ENCODE measurements at places on chromosomes 5 and 9.

DNA sequence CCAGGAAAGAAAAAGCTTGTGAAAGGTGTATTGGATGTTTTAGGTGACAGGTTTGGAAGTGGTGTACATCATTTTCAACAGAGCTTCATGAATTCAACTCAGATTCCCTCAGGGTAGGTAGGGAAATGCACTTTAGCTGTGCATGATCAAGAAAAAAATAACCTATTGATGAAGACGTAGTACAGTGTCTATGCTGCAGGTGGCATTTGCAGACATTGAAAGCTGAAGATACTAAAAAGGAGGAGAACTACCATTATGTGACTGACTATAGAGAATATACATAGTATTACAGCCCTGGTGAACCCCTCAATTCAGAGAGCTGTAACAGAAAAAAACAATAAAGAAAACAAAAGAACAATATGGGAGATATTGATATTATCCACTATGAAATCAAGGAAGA is 2344.7 kb upstream of the ACO1 start:
- DNase-seq: no peak

DNA sequence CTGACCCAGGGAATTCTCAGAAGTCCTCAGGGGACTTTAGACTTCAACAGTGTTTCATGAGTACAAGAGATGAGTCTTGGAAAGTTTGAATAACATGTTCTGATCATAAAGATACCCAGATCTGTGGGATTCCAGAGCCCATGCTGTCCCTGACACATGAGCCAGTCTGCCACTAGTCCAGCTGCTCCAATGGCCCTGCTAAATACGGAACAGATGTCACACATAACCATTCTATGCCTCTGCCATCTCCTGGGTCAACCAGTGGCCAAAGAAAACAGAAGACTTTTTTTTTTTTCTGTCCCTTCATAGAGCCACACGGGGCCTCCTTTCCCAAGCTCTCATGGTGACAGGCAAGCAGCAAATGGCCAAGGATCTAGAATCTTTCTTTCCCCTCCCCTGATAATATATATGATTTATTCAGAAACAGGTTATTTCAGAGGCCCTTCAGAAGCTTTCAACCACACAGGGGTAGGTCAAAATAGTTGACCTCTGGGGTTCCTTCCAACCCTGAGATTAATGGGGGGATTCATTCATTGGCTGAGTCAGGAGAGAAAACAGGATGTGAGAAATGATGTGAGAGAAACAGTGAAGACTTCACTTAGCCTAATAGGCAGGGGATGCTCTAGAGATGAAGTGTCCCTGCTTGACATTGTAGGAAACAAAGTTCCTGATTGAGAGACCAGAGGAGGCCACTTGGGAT is 367.7 kb downstream of the CDK5RAP2 start:
- DNase-seq: no peak

DNA sequence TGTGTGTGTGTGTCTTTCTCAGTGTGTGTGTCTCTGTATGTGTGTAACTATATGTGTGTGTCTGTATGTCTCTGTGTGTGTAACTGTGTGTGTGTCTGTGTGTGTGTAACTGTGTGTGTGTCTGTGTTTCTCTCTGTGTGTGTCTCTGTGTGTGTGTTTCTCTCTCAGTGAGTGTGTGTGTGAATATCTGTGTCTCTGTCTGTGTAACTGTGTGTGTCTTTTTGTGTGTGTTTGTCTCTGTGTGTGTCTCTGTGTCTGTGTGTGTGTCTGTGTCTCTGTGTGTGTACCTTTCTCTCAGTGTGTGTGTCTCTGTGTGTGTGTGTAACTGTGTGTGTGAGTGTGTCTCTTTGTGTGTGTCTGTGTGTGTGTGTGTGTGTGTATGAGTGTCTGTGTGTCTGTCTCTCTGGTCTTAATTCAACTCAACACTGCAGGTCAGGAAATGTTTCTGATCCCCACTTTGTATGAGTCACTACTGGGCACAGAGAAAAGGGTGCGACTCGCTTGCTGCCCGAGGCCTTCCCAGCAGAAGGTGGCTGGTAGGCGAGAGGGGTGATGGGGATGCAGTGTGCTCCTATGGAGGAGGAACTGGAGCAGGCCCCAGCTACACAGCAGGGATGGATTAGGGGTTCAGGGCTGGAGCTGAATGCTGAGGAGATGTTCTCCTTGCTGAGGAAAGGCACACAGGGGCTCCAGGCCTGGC is 52.1 kb downstream of the NSG2 start:
- DNase-seq: no peak

GRCh38 chr5:74765201-74765600 is 1.7 kb downstream of the GFM2 start:
- no peak for DNase-seq

DNA sequence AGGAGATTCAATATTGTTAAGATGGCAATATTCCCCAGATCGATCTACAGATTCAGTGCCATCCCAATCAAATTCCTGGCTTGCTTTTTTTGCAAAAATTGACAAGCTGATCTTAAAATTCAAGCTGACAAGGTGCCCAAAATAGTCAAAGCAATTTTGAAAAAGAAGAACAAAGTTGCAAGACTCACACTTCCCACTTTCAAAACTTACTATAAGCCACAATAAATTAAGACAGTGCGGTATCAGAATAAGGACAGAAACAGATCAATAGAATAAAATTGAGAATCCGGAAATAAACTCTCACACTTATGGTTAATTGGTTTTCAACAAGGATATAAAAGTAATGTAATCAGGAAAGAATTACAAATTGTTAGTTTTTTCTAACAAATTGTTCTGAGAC is 97.1 kb downstream of the NRG2 start:
- DNase-seq: no peak

- DNase-seq: no peak
Measured at GRCh38 chr5:117504305-117504704, 929.7 kb upstream of the SEMA6A start.

DNA sequence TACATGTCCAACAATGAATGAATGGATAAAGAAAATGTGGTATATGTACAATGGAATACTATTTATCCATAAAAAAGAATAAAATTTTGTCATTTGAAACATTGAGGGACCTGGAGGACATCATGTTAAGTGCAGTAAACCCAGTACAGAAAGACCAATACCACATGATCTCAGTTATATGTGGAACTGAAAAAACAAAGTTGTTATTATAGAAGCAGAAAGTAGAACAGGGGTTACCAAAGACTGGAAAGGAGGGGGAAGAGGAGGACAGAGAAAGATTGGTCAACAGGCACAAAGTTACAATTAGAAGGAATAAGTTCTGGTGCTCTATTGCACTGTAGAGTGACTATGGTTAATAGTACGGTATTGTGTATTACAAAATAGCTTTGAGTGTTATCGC is 233.8 kb downstream of the SEMA6A start:
- no peak for DNase-seq

- DNase-seq: no peak
Measured at GRCh38 chr9:85900504-85901201, 40.3 kb upstream of the NAA35 start.

- no peak for DNase-seq
Measured at GRCh38 chr5:110735556-110735955, 3.3 kb upstream of the SLC25A46 start.

Measured in NCI-H1417 treated with DMSO at 0.1 percent for 48 hours (cell line).